ENCODE measurements at places on chromosomes 4 and X. TPM values are rescaled to one million over a fixed set of nuclear protein-coding genes. Genes with fewer than 3 reads are reported as not detected.

DNA sequence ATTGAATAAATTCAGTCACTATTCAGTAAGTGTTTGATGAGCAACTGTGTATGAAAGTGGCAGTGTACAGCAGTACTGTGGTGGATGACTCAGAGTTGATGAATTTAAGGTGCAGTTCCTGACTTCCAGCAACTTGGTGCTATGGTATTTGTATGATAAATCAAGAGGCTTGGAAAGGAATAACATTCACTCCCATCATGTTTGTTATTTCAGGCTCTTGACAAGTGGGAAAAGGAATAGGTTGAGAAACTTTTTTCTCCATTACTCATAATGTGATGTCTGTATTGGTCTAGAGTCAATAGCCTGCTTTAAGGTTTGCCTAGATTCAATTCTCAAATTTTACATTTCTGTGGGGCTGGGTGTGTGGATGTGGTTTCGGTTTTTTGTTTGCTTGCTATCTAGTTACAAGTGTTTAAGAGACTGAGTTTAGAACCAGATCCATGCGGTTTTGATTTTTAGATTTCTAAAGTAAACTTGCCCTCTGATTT lies 35.1 kb upstream of the CYP2U1 start:
- no peak for DNase-seq
- no peaks in the 10 kb centered on the region for H3K27me3 ChIP-seq
- no peak overlapping the region for H3K4me3 ChIP-seq
- H3K27ac ChIP-seq, result no peak overlapping the region
- no peaks in the 10 kb centered on the region for H3K4me1 ChIP-seq

GRCh38 chr4:185196437-185196836 lies 7.4 kb downstream of the CFAP97 start:
- no peak overlapping the region for H3K27ac ChIP-seq
- H3K27me3 ChIP-seq, result no peaks in the 10 kb centered on the region
- no peaks in the 10 kb centered on the region for H3K4me1 ChIP-seq

DNA sequence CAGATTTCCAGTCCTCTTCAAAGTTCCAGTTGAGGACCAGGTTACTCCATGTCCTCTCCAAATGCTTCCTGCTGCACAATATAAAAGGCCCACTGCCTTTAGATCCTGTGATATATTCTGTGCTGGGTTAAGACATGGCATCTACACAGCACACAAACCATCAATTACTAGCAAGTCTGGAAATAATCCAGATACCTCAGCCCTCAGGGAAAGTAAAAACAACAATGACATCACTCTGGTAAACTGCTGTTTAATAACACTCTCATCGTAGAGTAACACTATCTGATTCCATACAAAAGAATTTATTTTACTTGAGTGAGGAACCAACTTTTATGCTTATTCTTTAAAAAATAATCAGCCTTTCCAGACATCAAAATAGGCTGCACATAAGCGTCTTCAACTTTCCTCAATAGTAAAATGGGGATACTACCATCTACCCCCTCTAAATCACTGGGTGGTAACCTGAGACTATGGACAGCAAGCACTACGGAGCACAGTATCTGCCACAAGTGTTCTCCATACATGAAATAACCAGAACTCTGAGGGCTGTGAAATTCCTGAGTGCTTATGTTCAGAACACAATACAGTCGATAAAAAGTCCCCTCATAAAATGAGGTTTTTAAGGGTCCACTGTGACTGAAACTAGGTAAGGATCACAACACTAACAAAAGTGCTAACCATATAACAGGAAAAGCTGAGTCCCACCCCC lies 53.4 kb downstream of the ABCG2 start:
- no peak overlapping the region for H3K4me3 ChIP-seq
- no peak for DNase-seq
- no peaks in the 10 kb centered on the region for H3K27me3 ChIP-seq
- H3K4me1 ChIP-seq, result peaks cover 6% of the 10 kb centered on the region

GRCh38 chr4:1727117-1728031 lies 6.1 kb downstream of the TACC3 start:
- H3K27ac ChIP-seq, result no peak overlapping the region
- no peaks in the 10 kb centered on the region for H3K36me3 ChIP-seq
- H3K4me3 ChIP-seq, result no peak overlapping the region
- DNase-seq, result no peak
- H3K4me1 ChIP-seq, result peaks cover 8% of the 10 kb centered on the region

GRCh38 chr4:182918044-182918607 lies 940 bp upstream of the DCTD start:
- no peaks in the 10 kb centered on the region for H3K36me3 ChIP-seq
- H3K27me3 ChIP-seq, result no peaks in the 10 kb centered on the region
- H3K4me3 ChIP-seq, result peak overlapping the region; percentile 93
- no peak for DNase-seq

- H3K4me3 ChIP-seq, result no peak overlapping the region
- no peak overlapping the region for H3K27ac ChIP-seq
- H3K27me3 ChIP-seq, result no peaks in the 10 kb centered on the region
- no peak for DNase-seq
Observed at GRCh38 chr4:76058302-76058701, 16.2 kb upstream of the ART3 start.

GRCh38 chr4:132958457-132959263 lies 190.4 kb upstream of the PCDH10 start:
- H3K4me1 ChIP-seq, result no peaks in the 10 kb centered on the region
- no peak overlapping the region for H3K27ac ChIP-seq
- no peaks in the 10 kb centered on the region for H3K27me3 ChIP-seq
- DNase-seq, result no peak
- H3K36me3 ChIP-seq, result no peaks in the 10 kb centered on the region
- H3K4me3 ChIP-seq, result no peak overlapping the region

DNA sequence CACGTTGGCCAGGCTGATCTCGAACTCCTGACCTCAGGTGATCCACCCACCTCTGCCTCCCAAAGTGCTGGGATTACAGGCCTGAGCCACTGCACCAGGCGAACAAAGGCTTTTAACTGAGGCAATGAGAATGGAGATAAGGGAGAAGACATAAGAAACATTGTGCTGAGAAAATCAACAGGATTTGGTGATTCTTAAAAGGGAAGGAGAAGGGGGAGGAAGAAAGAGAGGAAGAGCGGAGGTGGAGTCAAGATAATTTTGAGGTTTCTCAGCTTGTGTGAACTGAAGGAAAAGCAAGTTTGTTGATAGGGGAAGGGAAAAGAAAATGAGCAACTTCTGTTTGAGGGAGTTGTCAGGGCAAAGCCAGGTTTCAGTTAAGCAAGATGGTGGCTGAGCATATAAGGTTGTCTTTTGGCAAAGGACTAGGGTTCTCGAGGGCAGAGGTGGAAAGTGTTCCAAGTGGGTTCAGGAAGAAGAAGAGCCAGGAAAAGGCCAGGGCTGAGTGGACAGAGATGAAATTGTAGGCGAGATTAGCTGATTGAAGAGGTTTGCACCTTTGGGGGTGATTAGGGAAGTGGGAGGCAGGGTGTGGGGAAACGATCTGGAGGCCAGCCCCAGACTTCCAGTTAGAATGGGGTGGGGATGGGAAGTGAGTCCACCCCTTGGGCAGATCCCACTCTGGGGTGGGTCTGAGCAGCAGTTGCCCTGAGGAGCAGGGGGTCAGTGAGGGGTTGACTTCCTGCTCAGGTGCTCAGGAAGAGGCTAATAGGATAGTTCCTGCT lies 7.8 kb downstream of the DOCK11 start:
- H3K27ac ChIP-seq, result no peak overlapping the region
- no peaks in the 10 kb centered on the region for H3K36me3 ChIP-seq
- no peak for DNase-seq

DNA sequence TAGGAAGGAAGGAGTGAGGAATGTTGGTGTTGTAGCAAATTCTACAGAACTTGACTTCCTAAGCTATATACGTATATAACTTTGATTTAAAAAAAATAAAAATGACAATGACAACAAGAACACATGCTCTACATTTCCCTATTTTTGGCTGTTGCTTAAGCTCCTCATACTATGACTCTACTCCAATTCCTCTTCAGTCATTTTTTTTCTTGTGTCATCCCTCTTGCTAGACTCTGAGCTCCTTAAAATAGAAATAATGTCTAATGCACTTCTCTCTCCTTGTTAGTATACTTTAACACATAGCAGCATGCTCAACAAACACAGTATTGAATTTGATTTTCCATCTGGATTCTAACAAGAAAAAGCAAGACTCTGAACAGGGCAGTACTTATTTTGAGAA lies 144.0 kb downstream of the HDX start:
- no peak overlapping the region for H3K4me3 ChIP-seq
- no peak for DNase-seq
- H3K27me3 ChIP-seq, result no peaks in the 10 kb centered on the region
- no peaks in the 10 kb centered on the region for H3K4me1 ChIP-seq
- H3K27ac ChIP-seq, result no peak overlapping the region

DNA sequence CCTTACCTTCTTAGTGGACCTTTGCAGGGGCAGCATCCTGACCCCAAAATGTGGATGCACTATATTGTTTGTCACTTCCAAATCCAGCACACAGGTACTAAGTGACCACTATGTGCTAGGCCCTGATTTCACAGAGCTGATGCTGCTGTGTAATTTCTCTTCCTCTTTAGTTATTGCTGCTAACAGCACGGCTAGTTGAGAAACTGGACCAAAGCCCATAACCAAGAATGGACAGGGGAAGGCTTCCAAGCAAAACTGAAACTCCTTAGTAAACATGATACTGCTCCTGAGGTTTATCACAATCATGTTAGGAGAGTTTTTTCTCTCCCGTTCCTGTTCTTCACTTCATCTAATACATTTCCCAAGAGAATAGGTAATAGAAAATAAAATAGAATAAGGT lies 172.9 kb upstream of the TTC29 start:
- H3K27ac ChIP-seq, result peak overlapping the region; percentile 53
- no peaks in the 10 kb centered on the region for H3K27me3 ChIP-seq
- peaks cover 36% of the 10 kb centered on the region for H3K4me1 ChIP-seq
- no peaks in the 10 kb centered on the region for H3K36me3 ChIP-seq

DNA sequence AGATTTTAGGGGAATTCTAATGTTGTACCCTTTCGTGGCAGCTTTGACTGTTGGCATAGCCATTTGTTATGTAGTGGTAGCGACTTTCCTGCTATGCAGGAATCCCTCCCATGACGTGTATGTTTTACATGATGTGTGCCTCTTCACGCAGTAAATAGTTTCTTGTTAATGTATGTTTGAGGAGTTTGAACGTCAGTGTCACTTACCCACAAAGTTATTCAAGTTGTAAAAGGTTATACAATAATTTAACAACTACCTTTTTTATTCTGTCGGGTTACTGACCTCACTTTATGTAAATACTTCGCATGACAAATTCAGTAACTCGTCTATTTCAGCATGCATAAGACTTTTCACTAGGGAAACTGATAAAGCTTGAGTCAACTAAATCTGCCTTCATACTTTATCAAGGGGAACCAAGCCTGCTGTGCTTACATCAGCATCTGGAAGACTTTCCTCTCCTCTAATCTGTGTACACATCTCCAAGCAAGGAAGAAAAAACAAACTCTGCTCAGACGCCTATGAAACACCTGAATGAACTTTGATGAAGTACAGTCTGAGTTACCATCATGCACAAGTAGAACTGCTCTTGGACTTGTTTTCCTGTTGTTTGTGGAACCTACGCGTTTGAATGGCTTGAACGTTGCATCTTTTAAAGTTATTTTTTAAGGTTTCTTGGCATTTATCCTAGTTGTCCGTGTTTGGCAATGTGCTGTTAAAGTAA lies 61.2 kb downstream of the SLC9A6 start:
- no peak overlapping the region for H3K27ac ChIP-seq
- no peak overlapping the region for H3K4me3 ChIP-seq
- H3K27me3 ChIP-seq, result no peaks in the 10 kb centered on the region

GRCh38 chr4:52638717-52639116 lies 20.4 kb downstream of the USP46 start:
- DNase-seq, result no peak
- H3K4me3 ChIP-seq, result no peak overlapping the region
- no peaks in the 10 kb centered on the region for H3K36me3 ChIP-seq

DNA sequence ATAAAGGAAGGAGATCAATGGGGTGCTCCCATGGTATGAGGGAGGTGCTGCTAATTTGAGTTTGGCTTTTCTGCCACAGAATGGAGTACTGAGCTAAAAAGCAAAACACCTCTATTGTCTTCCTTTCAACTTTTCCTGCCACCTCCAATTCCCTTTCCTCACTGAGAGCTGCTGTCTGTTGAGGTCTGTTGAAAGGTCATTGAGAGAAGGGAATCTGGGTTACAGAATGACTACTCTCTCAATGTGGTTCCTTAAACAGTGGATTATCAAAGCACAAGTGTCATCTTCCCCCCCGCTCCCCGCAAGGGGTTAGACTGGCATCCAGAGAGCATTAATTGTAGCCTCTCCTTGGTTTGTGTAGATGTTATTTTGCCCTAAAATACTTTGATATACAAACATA lies 10.7 kb downstream of the USP9X start:
- H3K4me1 ChIP-seq, result no peaks in the 10 kb centered on the region
- DNase-seq, result no peak
- no peaks in the 10 kb centered on the region for H3K27me3 ChIP-seq
- H3K36me3 ChIP-seq, result no peaks in the 10 kb centered on the region

DNA sequence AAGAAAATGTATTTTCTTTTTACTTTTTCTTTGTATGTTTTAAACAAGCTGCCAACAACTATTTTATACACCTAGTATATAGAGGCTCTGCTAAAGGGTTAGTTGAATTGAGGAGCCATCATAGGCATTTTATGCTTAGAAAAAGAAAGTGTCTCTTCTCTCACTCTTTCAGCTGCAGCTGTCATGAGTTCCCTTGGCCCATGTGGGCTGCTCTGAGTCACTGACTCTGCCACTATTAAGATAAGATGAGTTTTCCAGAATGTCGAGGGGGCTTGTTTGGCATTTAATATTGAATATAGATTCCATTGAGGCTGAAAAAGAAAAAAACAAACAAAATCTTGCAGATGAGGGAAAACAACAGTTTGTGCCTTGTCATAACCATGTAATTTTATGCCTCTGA lies 126.0 kb upstream of the PAQR3 start:
- H3K27me3 ChIP-seq, result no peaks in the 10 kb centered on the region
- no peak for DNase-seq
- no peak overlapping the region for H3K27ac ChIP-seq
- H3K4me1 ChIP-seq, result peaks cover 3% of the 10 kb centered on the region
- no peak overlapping the region for H3K4me3 ChIP-seq

DNA sequence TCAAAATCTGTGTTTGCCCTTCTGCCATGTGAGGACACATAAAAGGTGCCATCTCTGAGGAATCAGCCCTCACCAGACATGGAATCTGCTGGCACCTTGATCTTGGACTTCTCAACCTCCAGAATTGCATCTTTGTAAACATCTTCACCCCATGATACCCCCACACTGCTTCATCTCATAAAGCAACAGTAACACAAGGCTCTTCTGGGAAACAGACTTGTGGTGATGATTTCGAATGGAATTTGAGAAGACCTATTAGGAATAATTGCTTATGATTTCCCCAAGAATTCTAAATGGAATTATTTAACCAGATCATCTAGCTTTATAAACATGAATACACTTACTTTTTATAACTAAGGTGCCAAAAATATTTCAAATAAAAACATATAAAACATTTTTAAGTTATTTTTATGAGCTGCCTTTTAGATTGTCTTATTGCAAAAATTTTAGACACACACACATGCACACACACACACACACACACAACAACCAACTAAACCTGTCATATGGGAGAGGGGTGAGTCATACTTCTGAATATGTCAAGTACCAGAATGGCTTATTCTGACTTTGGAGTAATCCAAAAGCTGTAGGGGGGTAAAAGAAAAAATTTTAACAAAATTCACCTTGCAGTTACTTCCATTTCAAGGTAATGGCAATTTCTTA lies 82.0 kb downstream of the USP46 start:
- H3K27me3 ChIP-seq, result no peaks in the 10 kb centered on the region
- H3K4me1 ChIP-seq, result no peaks in the 10 kb centered on the region

GRCh38 chrX:19303256-19303880 lies 40.4 kb upstream of the PDHA1 start:
- no peak overlapping the region for H3K27ac ChIP-seq
- DNase-seq, result no peak

Gene RHOH
- total RNA-seq, result 0.39 TPM

Gene ADH1A
- total RNA-seq, result 0.31 TPM

Gene AP1AR
- 29.4 TPM for total RNA-seq

Gene PHOX2B
- not detected for total RNA-seq

Gene VSIG4
- total RNA-seq, result 19.9 TPM
